ENCODE measurements at places on chromosomes 6 and 20.

DNA sequence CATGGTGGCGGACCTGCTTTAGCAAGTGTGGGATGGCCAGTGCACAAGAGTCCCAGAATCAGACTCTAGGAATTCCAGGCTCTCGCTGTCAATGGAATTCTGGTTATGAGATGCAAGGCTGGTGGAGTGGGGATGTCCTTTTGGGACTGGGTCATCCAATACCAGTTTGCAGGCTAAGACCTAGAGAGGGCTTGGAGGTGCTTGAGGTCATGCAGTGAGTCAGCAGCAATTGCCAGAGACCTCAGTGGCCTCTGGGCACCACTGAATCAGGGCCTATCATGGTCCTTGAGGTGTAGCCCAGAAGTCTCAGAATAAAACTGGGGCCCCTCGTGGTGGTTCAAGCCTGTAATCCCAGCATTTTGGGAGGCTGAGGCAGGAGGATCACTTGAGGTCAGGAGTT is 1.4 kb upstream of the SCRT2 start:
- no peak for DNase-seq

GRCh38 chr6:41654698-41655151 is 16.5 kb downstream of the MDFI start:
- no peak for DNase-seq

GRCh38 chr6:102717252-102717651 is 1323.7 kb downstream of the GRIK2 start:
- DNase-seq = no peak

GRCh38 chr6:62775427-62776022 is 435.7 kb upstream of the FKBP1C start:
- no peak for DNase-seq

GRCh38 chr6:63565727-63566596 is 6.3 kb upstream of the LOC128125822 start:
- no peak for DNase-seq
